ENCODE measurements at places on chromosomes 12 and 14. TPM values are rescaled to one million over a fixed set of nuclear protein-coding genes. Genes with fewer than 3 reads are reported as not detected.
A peak's percentile ranks its signal among the peaks of the same experiment; 100 is the strongest.

LRRC43 gene
- total RNA-seq, result not detected

PITPNM2 gene
- total RNA-seq, result 19.0 TPM

SLC6A12 gene
- total RNA-seq, result not detected

TSPAN8 gene
- not detected for total RNA-seq

VPS33A gene
- 28.4 TPM for total RNA-seq

DNA sequence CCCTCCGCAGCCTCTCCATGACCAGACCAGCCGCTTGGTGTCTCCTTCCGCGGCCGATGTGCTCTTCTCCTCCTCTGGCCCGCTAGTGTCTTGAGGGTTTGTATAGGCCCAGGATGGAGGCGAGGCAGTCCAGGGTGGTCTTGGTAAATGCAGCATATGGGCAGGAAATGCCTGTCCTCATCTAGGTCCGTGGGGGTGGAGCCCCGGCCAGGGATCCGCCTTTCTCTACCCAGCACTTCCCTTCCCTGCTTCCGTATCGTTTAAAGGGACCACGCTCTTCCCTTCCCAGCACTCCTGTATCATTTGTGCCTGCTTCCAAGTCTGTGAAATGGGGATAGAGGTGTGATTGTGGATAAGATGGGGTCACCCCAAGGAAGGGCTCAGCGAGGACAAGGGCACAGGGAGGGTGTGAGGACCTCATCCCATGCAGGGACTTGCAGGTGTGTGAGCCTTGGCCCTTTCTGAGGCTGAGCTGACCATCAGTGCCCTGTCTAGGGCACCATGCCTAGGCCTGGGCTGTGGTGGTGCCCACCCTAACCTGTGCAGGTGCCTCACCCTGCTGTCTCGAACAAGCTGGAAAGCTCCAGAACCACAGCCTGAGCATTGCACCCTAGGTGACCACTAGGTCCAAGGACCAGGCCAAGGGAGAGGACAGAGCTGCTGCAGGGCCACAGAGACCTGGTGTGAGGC, 326.8 kb upstream of the RTL1 start:
- no peaks in the 10 kb centered on the region for H3K36me3 ChIP-seq
- H3K27me3 ChIP-seq, result no peaks in the 10 kb centered on the region
- H3K4me1 ChIP-seq, result no peaks in the 10 kb centered on the region
- no peak for DNase-seq
- H3K27ac ChIP-seq, result no peak overlapping the region
- no peak overlapping the region for H3K4me3 ChIP-seq

DNA sequence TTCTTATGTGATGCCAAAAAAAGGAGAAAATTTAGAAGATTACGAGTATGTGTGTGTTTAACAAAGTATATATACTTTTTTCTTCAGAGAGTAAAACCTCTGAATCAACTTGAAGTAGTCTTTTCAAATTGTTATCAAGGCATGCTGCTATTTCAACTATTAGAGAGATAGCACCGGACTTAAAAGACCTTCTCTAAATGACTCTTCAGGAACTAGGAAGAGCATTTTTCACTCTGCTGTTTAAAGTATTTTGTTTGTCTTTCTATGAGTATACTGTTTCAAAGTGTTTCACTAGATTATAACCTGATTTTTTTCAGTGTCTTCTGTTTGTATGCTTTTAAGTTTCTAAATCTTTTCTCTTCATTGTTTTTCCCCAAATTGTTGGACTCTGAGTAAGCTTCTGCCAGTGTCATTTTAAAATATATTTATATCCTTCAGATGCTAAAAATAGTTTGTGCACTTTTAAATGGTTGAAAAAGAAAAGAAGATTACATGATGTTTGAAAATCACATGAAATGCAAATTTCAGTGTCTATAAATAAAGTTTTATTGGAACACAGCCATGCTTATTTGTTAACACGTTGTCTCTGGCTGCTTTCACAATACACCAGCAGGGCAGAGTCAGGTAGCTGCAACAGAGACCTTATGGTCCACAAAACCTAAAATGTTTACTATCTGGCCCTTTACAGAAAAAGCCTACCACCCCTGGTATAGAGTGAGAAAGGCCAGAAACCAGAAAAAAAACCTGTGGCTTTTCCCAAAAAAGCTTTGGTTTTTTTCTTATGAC, 21.3 kb downstream of the CRADD start:
- peaks cover 14% of the 10 kb centered on the region for H3K4me1 ChIP-seq
- H3K27me3 ChIP-seq, result peaks cover 2% of the 10 kb centered on the region
- H3K4me3 ChIP-seq, result no peak overlapping the region
- H3K36me3 ChIP-seq, result no peaks in the 10 kb centered on the region

GRCh38 chr14:91876492-91876891, 9.2 kb upstream of the TC2N start:
- no peak for DNase-seq
- peaks cover 74% of the 10 kb centered on the region for H3K4me1 ChIP-seq
- no peaks in the 10 kb centered on the region for H3K36me3 ChIP-seq
- H3K27ac ChIP-seq, result no peak overlapping the region
- no peaks in the 10 kb centered on the region for H3K27me3 ChIP-seq

DNA sequence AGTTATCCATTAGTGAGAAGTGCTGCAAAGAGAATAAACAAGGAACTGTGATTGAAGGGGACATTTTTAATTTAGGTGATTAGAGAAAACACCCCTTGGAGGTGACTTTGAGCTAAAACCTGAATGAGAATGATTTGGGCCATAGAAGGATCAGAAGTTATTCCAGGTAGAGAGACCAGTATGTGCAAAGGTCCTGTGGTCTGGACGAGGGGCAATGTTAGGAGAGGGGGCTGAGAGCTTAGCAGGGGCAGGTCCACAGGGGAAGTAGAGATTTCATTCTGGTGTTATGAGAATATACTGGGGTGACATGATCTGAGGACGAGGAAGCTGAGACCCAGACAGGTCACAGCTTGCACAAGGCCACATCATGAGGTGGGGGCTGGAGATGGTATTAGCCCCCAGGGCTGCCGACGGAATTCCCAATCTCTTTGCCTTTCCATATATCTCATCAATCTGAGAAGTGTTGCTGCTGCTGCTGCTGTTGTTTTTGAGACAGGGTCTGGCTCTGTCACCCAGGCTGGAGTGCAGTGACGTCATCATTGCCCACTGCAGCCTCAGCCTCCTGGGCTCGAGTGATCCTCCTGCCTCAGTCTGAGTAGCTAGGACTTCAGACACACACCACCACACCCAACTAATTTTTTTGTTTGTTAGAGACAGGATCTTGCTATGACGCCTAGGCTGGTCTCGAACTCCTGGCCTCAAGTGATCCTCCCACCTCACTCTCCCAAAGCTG, 55.6 kb downstream of the KCTD10 start:
- peaks cover 3% of the 10 kb centered on the region for H3K27me3 ChIP-seq
- no peak for DNase-seq
- no peak overlapping the region for H3K4me3 ChIP-seq
- no peaks in the 10 kb centered on the region for H3K36me3 ChIP-seq
- H3K27ac ChIP-seq, result no peak overlapping the region
- H3K4me1 ChIP-seq, result no peaks in the 10 kb centered on the region

GRCh38 chr14:100826391-100827100, 628 bp downstream of the MEG3 start:
- peaks cover 1% of the 10 kb centered on the region for H3K36me3 ChIP-seq
- no peak overlapping the region for H3K4me3 ChIP-seq
- peaks cover 2% of the 10 kb centered on the region for H3K4me1 ChIP-seq
- DNase-seq, result no peak

GRCh38 chr12:57602544-57602943, 2.1 kb upstream of the DTX3 start:
- no peak overlapping the region for H3K27ac ChIP-seq
- no peaks in the 10 kb centered on the region for H3K27me3 ChIP-seq
- peaks cover 39% of the 10 kb centered on the region for H3K36me3 ChIP-seq
- H3K4me1 ChIP-seq, result peaks cover 25% of the 10 kb centered on the region

DNA sequence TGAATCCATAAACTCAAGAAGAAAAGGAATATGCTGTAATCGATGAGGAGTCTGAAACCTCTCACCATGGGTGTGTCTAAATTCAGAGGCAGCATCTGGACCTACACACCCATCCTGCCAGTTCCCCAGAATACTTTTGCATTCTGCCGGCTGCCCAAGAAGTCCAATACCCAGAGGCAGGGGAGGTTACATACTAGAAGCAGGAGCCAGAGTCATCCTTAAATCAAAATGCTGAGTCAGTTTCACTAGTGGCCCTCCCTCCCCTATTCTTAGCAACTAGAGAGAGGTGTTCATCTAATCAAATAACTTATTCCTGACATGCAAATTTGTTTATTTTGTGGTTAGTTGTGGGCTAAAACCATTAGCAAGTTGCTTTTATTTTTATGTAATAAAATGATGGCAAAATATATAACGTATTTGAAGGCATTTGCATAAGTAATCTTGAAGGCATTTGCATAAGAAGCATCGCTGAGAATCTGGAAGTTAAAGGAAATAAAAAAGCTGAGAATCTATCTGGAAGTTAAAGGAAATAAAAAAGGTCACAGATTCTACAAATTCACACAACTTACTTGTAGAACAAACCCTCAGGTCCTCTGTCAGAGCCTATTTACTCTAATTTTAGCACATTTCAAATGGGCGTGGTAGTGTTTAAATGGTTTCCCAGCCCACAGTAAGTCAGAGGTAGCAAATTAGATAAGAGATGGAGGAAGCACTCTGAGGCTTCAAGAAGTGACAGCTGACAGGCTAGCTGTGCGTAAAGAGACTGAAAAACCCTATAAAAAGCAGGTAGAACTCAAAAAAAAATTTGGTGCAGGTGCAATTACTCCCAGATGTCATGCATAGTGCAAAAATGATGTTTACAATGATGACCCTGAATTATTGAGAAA, 7.8 kb downstream of the BHLHE41 start:
- no peak overlapping the region for H3K4me3 ChIP-seq
- no peak for DNase-seq
- H3K27ac ChIP-seq, result no peak overlapping the region

- no peak overlapping the region for H3K4me3 ChIP-seq
- peaks cover 2% of the 10 kb centered on the region for H3K36me3 ChIP-seq
- DNase-seq, result no peak
These were observed 4.3 kb upstream of the GZMH start for GRCh38 chr14:24613747-24614146.

GRCh38 chr14:93691042-93691780, 97.1 kb downstream of the PRIMA1 start:
- no peaks in the 10 kb centered on the region for H3K36me3 ChIP-seq
- H3K4me1 ChIP-seq, result no peaks in the 10 kb centered on the region
- no peak overlapping the region for H3K27ac ChIP-seq
- H3K27me3 ChIP-seq, result peaks cover 23% of the 10 kb centered on the region
- peak; percentile 32 for DNase-seq
- H3K4me3 ChIP-seq, result no peak overlapping the region

All from activated CD4-positive, alpha-beta T cell treated with anti-CD3 and anti-CD28 coated beads, Interleukin-2, amount 10 ng/mL, durations not matched to agents 24 days and 14 days (primary cell).